ENCODE measurements at places on chromosomes 7 and 10.

GRCh38 chr10:124935946-124936345, 6.0 kb upstream of the ZRANB1 start:
- no peak for DNase-seq

DNA sequence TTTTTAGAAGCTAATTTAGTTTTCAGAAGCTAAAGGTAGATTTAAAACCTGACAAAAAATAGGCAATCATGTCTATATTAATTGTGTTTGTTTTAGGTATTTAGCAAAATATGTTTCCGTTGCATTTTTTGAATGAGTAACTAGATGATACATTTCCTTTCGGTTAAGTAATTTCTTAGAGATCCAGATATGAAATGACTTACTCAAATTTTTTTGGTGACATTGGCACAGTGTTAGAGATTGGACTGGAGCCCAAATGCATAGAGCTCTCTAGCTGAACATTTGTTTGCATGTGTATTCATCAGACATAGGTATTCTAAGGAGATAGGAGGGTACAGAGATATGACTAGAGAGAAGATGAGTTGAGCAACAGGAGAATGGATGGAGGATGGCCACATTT, 1.9 kb downstream of the BUB3 start:
- no peak for DNase-seq

GRCh38 chr10:128287921-128288320, 161.7 kb upstream of the MKI67 start:
- DNase-seq: no peak

GRCh38 chr10:117216611-117217195, 19.4 kb downstream of the KCNK18 start:
- DNase-seq: peak; percentile 13

- no peak for DNase-seq
Observed at GRCh38 chr7:2802504-2803341, 41.4 kb downstream of the GNA12 start.

- DNase-seq: no peak
Observed at GRCh38 chr7:154965014-154965413, 37.9 kb downstream of the PAXIP1 start.

GRCh38 chr7:115273139-115273772, 351.4 kb downstream of the MDFIC start:
- no peak for DNase-seq

DNA sequence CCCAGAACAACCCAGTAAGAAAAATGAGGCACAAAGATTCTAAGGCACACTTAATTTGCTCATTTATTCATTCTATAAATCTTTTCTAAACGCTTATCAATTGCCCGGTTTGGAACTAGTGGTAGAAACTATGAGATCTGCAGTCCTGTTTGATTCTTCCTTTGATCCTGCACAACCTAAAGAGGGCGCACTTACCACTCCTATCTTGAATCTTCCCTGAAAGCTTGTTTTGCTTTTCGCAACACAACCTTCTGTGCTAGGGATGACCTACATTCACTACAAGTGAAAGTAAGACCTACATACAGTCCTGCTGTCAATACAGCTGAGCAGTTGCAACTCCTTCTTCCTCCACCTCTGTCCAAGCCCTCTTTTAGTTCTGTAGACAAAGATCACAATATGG, 12.6 kb upstream of the ARL4A start:
- no peak for DNase-seq

- DNase-seq: no peak
Observed at GRCh38 chr10:114057855-114058254, 14.2 kb downstream of the ADRB1 start.

- DNase-seq: no peak
Observed at GRCh38 chr10:4676566-4676965, 149.4 kb upstream of the AKR1E2 start.

DNA sequence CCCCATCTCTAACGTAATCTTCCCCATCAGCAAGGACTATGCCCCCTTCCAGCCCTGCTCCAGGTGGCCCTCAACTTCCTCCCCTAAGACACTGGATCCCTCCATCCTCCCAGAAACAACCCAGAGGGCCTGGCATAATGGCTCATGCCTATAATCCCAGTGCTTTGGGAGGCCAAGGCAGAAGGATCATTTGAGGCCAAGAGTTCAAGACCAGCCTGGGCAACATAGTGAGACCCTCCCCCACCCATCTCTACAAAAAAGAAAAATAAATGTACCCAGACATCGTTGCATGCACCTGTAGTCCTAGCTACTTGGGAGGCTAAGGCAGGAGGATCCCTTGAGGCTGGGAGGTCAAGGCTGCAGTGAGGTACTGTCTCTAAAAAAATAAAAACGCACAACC, 42.6 kb downstream of the TMEM130 start:
- no peak for DNase-seq

DNA sequence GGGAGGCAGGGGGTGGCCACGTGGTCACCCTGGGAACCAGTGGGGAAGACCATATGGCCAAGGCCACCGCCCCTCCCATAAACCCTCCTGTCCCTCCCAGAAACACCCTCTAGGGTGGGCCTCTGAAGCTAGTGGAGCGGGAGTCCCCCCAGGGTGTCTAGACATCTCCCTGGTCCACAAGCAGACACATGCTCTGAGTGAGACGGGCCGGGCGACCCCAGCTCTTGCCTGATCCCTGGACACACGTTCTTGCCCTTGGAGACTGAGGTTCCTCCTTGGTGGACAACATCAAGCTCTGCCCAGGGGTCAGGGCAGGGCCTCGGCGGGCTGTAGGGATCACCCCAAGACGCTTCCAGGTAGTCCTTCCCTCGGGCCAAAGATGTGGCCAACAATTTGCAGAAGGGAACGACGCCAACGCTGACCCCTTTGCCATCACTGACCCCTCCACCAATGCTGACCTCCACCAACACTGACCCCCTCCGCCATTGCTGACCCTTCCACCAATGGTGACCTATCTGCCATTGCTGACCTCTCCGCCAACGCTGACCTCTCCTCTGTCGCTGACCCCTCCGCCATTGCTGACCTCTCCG, 57.1 kb downstream of the FOXL3 start:
- DNase-seq: no peak

- no peak for DNase-seq
Observed at GRCh38 chr10:486206-486605, 203.3 kb downstream of the DIP2C start.

Measured in stromal cell of bone marrow (primary cell).